ENCODE measurements at places on chromosomes 2 and 18.

DNA sequence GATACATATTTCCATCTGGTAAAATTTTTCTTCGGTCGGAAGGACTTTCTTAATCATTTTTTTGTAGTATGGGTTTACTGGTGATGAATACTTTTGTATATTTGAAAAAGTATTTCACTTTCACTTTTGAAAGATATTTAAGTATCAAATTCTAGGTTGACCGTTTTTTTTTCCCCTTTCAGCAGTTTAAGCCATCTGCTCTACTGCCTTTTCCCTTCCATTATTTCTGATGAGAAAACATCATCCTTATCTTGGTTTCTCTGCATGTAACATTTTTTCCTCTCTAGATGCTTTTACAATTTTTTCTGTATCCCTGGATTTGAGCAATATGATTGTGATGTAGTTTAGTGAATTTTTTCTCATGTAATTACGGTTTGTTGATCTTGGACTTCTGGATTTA lies 87.0 kb downstream of the MTX2 start:
- no peak for DNase-seq

DNA sequence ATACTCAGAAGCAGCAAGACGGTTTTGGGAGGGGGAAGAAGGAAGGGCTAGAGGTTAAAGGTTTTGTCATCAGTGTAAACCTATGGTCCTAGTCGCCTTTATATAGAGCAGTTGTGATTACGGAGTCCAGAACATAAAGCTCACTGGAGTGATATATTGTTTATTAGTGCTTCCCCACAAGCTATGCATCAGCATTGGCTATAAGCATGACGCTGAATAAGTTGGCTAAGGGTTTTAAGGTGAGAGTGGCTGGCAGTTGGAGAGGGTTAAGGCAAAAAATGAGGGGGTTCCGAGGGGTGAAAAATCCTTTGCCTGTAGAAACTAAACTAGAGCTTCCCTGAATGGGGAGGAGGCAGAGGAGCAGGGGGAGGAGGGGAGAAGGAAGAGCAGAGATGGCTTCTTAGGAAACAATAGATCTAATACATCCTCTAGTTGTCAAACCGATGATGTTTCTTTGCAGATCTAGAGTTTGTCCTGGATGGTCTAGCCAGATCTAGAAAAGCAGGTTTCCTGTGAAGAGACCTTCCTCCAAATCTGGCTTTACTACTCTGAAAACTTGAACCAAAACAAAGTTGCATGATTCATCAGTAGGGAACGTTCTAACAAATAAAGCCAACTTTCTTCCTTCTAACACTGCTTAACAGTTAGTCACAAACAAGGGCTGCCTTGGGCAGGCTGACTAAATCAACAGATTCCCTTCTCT lies 2.5 kb downstream of the KLF7 start:
- no peak for DNase-seq

DNA sequence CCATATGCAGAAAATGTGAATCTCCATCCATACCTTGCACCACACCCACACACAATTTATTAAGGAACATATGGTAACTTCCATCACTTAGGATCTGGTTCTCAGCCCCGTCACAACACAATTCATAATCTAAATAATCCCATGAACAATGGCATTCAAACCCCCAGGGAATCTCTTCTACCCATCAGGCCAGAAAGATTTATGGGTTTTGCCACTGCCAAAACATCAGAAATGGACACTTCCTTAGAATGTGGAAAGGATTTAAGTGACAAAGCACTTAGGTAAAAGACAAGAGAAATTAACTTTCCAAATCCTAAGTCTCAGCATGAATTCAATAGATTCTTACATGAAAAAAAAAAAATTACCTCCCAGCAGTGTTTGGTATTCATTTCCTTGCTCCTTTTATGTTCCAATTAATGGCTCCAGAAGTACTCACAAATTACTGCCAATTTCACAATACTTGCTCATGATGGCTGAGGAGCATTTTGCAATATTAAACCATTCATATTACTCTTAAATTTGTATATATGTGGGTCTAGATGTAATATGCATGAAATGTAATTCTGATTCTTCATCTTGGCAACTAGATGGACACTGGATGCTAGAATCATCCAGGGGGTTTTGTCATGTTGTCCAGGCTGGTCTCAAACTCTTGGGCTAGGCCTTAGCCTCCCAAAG lies 56.5 kb upstream of the TMEM247 start:
- DNase-seq, result no peak

DNA sequence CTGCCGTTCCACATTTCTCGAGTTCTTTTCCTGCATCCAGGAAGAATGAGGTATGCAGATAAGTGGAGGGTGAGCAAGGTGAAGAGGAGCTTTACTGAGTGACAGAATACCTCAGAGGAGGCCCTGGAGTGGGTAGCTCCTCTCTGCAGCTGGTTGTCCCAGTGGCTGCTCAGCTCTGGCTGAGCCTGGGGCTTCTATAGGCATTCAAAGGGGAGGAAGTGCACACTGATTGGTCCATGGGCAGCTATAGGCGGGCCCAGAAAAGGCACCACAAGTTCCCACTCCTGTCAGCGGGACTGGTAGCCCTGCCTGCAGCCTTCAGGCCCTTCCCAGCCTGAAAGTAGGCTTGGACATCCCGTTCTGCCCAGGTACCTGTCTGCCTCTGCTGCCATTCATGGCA lies 94.7 kb downstream of the DOK6 start:
- DNase-seq, result no peak

DNA sequence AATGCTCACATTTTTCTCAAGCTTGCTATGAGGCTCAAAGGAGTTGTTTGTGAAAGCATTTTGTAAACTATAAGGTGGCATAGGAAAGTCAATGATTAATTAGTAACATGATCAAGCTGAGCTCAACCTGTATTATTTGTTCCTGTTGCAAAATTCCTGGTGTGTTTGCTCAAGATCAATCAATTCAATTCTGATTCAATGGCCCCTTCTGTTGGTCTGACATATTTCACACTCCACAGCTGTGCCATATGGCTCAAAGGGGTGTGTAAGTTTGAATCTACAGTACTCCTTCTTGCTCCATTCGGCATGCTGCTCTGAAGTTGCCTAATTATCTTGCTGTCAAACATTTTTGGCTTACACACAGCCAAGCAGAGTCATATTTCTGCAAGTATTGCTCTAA lies 341.6 kb upstream of the LRP1B start:
- DNase-seq, result no peak

- no peak for DNase-seq
Observed at GRCh38 chr2:165691615-165692014, 102.4 kb downstream of the GALNT3 start.

DNA sequence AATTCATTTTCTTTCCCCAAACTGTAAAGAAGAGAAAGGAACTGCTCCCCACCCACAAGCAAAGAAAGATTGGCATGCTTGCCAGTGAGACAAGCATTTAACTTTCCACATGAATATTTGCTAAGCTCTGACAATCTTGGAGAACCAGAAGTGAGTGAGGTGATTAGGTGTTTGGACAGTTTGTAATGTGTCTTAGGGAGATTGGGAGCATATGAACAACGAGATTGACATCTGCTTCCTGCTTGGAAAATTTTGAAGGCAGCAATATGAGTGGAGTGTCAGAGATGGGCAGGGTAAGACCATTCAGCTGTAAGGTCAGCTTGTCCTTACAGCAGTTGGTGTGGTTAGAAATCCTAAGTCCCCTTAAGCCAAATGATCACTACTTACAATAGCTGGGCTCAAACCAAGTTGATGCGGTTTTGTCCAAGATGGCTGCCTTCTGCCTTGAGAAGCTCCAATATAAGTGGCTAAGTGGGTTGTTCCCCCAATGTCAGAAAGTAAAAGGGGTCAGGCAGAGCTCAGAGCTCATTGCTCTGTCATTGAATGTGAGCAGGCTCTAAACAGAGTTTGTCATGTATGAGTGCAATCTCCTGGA lies 36.0 kb upstream of the GALNT5 start:
- no peak for DNase-seq

- no peak for DNase-seq
Observed at GRCh38 chr18:45464619-45465018, 150.7 kb upstream of the SLC14A2 start.

GRCh38 chr2:150041722-150042425 lies 445.6 kb downstream of the RND3 start:
- no peak for DNase-seq

DNA sequence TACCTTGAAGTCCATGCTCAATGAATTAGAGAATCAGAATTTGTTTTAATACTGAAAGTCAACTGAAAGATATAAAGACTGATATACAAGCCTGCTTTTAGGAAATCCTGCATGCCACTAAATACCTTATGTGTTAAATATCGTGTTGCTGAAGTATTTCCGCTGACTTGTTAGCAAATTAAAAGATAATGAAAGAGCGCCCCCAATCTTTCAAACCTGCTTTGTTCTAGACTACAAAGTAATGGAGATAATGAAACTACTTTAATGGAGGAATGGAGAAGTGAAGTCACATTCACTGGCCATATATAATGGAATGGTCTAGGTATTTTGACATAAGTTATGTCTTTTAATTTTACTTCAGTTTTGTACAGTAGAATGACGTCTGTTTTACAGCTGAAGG lies 95.7 kb downstream of the ASXL3 start:
- DNase-seq, result no peak

- DNase-seq, result peak; percentile 77
Observed at GRCh38 chr2:45823723-45824206, 172.3 kb downstream of the PRKCE start.

- DNase-seq, result no peak
Observed at GRCh38 chr2:105567996-105568494, 169.2 kb upstream of the FHL2 start.

DNA sequence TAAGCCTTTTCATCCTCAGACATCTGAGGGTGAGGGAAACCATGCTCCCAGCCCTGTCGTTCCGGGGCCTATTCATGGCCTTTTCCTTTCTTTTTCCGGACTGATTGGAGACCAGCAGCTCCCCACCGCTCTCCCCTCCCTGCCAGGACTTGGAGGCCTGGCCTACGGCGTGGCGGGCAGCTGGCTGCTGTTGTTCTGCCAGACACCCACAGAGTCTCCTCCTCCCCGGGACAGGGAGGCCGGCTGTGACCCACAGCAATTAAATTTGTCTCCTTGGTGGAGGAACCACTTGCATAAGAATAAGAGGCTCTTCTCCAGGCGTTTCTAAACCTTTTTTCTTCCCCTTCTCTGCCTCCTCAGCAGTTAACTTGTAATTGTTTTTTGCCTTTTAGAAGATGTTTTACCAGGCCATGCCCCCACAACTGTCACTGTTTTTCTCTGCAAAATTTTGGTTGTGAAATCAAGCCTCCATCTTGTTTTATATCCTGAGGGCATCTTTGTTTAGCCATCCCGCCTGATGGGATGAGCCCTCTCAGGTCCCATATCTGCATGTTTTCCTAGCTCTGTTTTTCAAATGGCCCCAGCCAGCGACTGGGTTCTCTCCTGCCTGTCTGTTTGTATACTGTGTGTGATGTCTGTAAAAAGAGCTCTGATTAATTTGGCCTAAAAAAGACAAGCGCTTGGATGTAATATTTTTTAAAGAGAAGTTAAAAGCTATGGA lies 1060.0 kb upstream of the DDX18 start:
- DNase-seq, result peak; percentile 1

- no peak for DNase-seq
Observed at GRCh38 chr18:41660654-41661053, 294.4 kb upstream of the PIK3C3 start.

DNA sequence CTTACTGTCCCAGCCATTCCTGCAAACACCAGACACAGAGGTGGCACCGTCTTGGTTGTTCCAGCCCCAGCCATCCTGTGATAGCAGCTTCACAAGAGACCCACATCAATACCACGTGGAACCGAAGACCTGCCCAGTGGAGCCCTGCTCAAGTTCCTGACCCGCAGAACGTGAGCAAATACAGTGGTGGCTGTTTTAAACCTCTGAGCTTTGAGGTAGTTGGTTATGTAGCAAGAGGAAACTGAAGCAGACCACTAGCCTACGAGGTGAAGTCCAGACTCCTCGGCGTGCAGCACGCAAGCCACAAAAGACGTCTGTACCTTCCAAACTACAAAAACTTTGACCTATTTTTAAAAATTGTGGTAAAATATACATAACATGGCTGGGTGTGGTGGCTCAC lies 96.1 kb upstream of the ODC1 start:
- DNase-seq, result no peak
